ENCODE measurements at places on chromosomes 2 and 18. TPM values are rescaled to one million over a fixed set of nuclear protein-coding genes. Genes with fewer than 3 reads are reported as not detected.

DNA sequence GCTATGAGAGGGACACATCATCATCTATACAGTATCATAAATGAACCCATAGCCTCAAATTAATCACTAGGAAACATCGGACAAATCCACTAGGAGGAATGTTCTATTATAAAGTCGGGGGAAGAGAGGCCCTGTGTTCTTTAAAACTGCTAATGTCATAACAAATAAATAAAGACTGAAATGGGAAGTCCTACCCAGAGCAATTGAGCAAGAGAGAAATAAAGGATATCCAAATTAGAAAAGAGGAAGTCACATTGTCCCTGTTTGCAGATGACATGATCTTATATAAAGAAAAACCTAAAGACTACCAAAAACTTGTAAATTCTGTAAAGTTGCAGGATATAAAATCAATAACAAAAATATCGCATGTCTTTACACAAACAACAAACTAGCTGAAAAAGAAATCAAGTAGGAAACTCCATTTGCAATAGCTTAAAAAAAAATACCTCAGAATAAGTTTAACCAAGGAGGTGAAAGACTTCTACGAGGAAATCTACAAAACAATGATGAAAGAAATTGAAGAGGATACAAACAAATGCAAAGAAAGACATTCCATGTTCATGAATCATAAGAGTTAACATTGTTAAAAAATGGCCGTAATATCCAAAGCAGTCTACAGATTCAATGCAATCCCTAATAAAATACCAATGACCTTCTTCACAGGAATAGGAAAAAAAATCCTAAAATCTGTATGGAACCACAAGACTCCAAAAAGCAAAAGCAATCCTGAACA lies 30.6 kb downstream of the RTN4 start:
- DNase-seq, result no peak
- no peak overlapping the region for H3K4me3 ChIP-seq
- peak overlapping the region; percentile 23 for H3K27ac ChIP-seq
- H3K36me3 ChIP-seq, result no peaks in the 10 kb centered on the region
- H3K4me1 ChIP-seq, result peaks cover 15% of the 10 kb centered on the region

DNA sequence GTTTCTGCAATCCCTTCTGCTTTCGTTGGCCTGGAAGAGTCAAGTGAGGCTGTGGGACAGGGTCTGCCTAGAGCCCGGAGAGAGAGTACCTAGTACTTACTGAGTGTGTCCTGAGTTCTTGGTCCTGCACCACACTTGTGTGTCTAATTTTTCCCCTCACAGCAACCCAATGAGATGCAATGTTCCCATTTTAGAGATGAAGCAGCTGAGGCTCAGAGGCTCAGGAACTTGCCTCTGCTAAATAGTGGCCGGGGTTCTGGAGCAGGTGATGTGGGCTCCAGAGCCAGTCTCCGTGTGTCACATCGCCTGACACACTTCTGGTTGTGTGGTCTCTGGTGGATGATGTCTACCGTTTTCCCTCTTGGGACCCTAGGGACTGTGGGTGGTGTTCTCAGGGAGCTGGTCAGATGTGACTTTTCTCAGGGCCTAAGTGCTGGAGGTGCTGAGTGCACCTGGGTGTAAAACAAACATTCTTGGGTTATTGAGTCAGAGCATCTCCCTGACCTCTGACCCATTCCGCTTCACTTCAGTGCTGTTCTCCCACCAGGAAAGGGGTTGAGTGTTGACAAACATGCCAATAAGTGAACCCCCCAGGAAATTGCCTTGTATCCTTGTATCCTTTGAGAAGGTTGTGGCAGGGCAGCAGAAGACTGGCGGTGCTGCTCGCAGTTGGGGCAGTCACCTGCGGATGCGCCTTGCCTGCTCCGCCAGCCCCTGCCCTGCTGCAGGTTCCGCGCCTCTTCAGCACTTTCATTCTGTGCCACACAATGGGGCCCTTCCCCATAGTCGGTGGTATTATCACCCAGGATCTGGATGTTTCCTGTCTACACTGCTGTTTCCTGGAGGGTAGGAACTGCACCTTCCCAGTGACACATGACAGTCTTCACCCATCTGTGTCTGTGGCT lies 32.1 kb downstream of the HK2 start:
- H3K4me3 ChIP-seq, result no peak overlapping the region
- peak; percentile 54 for DNase-seq
- peaks cover 61% of the 10 kb centered on the region for H3K4me1 ChIP-seq
- H3K36me3 ChIP-seq, result no peaks in the 10 kb centered on the region
- no peaks in the 10 kb centered on the region for H3K27me3 ChIP-seq
- no peak overlapping the region for H3K27ac ChIP-seq

DNA sequence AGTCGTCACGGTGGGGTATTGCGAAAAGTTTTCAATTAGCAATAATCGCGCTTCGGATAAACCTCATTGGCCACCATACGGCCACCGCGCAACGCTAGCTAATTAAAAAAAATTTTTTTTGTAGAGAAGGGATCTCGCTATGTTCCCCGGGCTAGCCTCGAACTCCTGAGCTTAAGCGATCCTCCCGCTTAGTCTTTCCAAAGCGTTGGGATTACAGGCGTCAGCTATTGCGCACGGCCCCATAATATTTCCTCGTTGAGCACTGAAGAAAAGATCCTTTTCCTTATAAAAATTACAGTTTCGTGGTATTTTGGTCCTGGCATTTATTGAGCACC lies 759 bp upstream of the ACTR1B start:
- peaks cover 34% of the 10 kb centered on the region for H3K4me1 ChIP-seq
- no peak overlapping the region for H3K4me3 ChIP-seq
- H3K36me3 ChIP-seq, result peaks cover 8% of the 10 kb centered on the region
- no peaks in the 10 kb centered on the region for H3K27me3 ChIP-seq

- H3K4me3 ChIP-seq, result no peak overlapping the region
- no peaks in the 10 kb centered on the region for H3K36me3 ChIP-seq
- H3K27ac ChIP-seq, result no peak overlapping the region
- peak; percentile 27 for DNase-seq
- H3K27me3 ChIP-seq, result no peaks in the 10 kb centered on the region
Measured at GRCh38 chr2:88059979-88060906, 4.7 kb upstream of the KRCC1 start.

DNA sequence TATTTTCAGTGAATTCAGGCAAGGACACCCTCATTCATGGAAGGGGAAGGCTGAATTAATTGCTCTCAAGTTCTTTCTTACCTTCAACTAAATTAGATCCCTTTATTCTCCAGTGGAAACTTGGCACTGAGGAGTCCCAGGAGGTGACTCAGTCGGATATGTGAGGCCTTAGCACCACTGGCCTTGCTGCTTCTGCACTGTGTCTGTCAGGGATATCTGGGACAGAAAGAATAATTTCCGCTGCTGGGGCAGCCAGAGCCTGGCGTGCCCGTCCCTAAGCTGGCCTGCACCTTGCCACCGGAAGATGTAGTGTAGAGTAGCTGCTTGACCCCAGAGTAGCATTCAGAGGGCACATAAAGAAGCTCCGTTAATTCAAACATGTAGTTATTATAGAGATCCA lies 53.4 kb downstream of the LIMS1 start:
- no peaks in the 10 kb centered on the region for H3K36me3 ChIP-seq
- no peak overlapping the region for H3K4me3 ChIP-seq
- DNase-seq, result peak; percentile 32
- no peaks in the 10 kb centered on the region for H3K27me3 ChIP-seq
- H3K27ac ChIP-seq, result peak overlapping the region; percentile 76

DNA sequence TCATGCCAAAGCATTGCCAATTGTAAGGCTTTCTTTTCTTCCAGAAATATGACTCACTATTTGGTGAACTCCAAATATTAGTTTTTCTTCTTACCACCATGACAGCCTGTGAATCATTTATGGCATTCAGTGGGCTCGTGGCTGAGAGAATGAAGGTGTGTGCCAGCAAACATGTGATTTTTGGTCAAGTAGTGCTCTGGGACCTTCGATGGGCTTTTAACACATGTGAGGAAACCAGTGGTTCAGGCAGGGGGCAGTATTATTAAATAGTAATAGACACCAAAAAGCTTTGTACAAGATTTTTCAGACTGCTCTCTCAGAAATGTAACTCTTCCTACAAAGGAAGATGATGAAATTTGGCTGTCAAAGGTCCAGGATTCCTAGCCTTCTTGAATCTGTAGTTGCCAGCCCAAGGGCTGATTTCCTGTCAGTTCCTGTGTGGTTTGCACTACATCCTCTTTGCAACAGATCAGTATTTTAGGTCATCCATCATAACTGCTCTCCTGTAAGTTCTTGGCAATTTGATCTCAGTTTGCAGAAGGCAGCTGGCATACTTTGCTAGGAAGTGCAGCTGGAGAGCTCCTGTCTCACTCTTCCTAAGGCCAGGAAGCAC lies 64.3 kb downstream of the BABAM2 start:
- peak overlapping the region; percentile 58 for H3K27ac ChIP-seq
- DNase-seq, result peak; percentile 67
- H3K4me3 ChIP-seq, result no peak overlapping the region
- no peaks in the 10 kb centered on the region for H3K27me3 ChIP-seq
- no peaks in the 10 kb centered on the region for H3K36me3 ChIP-seq

GRCh38 chr18:46732801-46733200 lies 24.1 kb downstream of the ST8SIA5 start:
- no peak for DNase-seq
- H3K36me3 ChIP-seq, result no peaks in the 10 kb centered on the region
- no peak overlapping the region for H3K27ac ChIP-seq
- no peaks in the 10 kb centered on the region for H3K27me3 ChIP-seq
- no peaks in the 10 kb centered on the region for H3K4me1 ChIP-seq
- no peak overlapping the region for H3K4me3 ChIP-seq

DNA sequence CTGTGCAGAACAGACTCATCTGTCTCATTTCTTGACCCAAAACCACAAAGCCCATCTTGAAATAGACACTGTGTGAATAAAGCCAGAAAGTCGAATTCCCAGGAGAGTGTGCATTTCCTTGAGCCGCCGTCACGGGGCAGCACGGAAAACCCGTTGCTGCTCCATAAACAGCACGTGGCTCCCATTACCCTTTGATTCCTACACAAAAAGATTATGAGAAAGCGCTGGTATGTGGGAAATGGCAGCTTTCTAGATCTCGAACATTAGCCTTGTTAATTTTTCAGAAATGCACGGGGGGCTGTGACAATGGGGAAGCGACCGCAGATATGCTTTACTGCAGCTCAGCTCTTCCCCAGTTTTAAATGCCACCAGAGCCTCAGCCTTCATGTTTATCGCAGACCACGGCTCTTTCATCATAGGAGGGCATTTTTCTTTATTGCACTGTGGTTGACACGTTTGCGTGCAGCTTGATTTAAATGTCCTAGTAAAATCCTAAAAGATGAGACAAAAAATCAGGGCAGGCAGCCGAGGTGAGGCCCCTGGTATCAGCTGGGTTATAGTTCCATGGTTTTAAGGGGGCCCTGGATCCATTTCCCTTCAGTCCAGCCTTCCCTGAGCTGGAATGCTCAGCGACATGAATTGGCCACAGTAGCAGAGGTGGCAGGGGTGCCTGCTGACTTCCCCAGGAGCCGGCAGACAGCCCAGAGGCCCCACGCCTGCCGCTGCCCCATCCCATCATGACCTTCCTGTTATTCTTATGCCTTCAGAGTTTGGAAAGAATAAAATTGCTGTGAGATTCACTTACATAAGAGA lies 249.3 kb downstream of the NDUFA10 start:
- H3K4me3 ChIP-seq, result no peak overlapping the region
- no peak for DNase-seq
- H3K36me3 ChIP-seq, result no peaks in the 10 kb centered on the region
- H3K4me1 ChIP-seq, result no peaks in the 10 kb centered on the region
- no peak overlapping the region for H3K27ac ChIP-seq

DNA sequence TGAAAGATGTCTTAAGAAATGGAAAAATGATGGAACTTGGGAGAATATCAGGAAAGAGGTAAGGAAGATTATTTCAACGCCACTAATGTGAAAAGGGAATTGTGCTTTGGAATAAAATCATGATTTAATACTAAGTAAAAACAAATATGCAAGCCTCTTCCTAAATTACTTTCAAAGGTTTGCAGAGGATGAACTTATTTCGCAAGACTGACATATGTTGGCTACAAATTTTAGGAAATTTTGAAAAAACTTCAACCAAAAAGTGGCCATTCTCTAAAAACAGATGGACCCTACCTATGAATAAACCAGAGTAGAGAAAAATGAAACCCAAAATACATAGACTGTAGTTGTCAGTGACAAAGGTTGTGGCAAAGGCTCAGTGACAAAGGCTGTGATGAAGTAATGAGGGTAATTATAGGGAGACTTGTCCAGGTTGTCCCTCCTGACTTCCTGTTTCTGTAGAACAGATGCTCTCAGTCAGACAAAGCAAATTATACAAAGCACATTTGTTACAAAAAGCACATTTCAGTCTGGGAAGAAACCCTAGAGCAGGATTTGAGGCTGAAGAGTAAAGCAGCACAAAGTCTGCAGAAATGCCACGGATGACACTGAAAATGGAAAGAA lies 39.5 kb downstream of the SFT2D3 start:
- H3K4me1 ChIP-seq, result peaks cover 13% of the 10 kb centered on the region
- no peaks in the 10 kb centered on the region for H3K27me3 ChIP-seq
- no peak for DNase-seq
- peaks cover 16% of the 10 kb centered on the region for H3K36me3 ChIP-seq

GRCh38 chr2:165499131-165499530 lies 29.6 kb downstream of the CSRNP3 start:
- no peak for DNase-seq
- no peak overlapping the region for H3K27ac ChIP-seq
- H3K4me3 ChIP-seq, result no peak overlapping the region
- no peaks in the 10 kb centered on the region for H3K4me1 ChIP-seq

DNA sequence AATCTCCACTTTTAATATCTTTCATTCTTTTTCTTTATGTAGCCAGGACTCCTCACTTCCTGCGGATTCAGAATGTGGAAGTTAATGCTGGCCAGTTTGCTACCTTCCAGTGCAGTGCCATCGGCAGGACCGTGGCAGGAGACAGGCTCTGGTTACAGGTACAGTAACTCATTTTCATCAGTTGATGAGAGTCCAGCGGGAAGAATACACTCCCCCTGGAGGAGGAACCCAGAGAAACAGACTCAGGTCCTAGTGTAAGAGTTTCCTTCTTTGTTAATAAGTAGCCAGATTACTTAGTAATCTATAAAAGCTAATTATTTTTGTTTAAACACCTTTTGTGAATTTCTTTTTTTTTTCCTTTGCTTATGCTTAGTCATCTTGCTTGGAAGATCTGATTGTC lies 359.4 kb downstream of the PTPRM start:
- DNase-seq, result peak; percentile 39
- no peak overlapping the region for H3K4me3 ChIP-seq
- no peak overlapping the region for H3K27ac ChIP-seq

The REEP1 gene
- 8.0 TPM for total RNA-seq

The ANKRD62 gene
- total RNA-seq, result 0.30 TPM

The XDH gene
- total RNA-seq, result 2.9 TPM

The C2orf66 gene
- total RNA-seq, result 1.2 TPM

The FOXD4L1 gene
- total RNA-seq, result 0.22 TPM

The SLC38A11 gene
- not detected for total RNA-seq

The LINC00305 gene
- not detected for total RNA-seq
